ENCODE measurements at places on chromosomes 1 and 21. TPM values are rescaled to one million over a fixed set of nuclear protein-coding genes. Genes with fewer than 3 reads are reported as not detected.

PPM1J gene
- 2.0 TPM for total RNA-seq

IFNLR1 gene
- 6.6 TPM for total RNA-seq

- no peak for DNase-seq
Observed at GRCh38 chr1:157168015-157168414, 29.8 kb upstream of the ETV3 start.

DNA sequence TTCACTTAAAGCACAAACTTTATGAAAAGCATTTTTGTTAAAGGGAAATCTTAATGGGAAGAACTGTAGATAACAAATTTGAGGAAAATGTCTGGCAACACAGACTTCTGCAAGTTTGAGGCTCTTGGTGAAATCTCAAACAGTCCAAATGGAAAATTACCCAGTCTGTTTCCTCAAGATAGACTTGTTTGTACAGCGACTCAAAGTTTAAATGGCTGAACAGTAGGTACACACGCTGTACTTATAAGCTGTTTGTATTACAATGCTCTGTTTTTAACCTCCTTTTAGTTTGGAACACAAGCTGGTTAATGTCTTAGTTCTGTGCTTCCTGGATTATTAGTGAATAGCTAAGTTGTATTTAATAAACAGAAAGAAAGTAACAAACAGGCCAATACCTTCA, 217.1 kb downstream of the NFIA start:
- peak; percentile 13 for DNase-seq

- DNase-seq = no peak
Observed at GRCh38 chr1:164440232-164440631, 118.8 kb upstream of the PBX1 start.

DNA sequence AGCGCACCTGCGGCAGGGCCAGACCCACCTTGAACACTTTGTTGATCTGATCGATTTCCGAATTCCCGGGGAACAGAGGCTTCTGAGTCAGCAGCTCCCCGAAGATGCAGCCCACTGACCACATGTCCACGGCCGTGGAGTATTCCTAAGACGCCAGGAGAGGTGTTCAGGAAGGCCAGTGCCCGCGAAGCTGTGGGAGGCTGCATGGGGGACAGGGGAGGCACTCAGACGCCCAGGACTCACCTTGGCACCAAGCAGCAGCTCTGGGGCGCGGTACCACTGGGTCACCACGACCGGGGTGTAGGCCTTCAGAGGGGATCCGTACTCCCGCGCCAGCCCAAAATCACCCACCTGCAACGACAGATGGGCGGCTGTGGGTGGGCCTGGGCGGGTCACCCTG, 11.2 kb upstream of the SLC35E2B start:
- no peak for DNase-seq

Data from prostate gland (tissue), 2 donors.